ENCODE measurements at places on chromosomes 2 and 18. TPM values are rescaled to one million over a fixed set of nuclear protein-coding genes. Genes with fewer than 3 reads are reported as not detected.

ACOXL gene
- total RNA-seq = 1.4 TPM

ZC3H6 gene
- 14.0 TPM for total RNA-seq

HNRNPLL gene
- 79.8 TPM for total RNA-seq

DNA sequence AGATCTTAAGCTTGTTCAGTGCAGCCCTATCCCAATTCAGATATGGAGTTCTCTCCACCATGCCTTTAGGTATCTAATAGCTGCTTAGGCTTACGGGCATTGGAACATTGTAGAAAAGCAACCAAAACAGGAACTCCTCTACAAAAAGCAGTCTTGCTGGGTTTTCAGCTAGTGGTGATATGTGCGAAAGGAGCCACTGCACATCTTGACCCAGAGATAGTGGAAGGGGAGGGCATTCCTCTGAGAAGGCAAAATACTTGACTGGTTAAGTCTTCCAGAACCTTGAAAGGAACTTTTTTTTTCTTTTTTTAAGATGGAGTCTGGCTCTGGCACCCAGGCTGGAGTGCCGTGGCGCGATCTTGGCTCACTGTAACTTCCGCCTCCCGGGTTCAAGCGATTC is 2.6 kb upstream of the TNFAIP6 start:
- no peak for DNase-seq

DNA sequence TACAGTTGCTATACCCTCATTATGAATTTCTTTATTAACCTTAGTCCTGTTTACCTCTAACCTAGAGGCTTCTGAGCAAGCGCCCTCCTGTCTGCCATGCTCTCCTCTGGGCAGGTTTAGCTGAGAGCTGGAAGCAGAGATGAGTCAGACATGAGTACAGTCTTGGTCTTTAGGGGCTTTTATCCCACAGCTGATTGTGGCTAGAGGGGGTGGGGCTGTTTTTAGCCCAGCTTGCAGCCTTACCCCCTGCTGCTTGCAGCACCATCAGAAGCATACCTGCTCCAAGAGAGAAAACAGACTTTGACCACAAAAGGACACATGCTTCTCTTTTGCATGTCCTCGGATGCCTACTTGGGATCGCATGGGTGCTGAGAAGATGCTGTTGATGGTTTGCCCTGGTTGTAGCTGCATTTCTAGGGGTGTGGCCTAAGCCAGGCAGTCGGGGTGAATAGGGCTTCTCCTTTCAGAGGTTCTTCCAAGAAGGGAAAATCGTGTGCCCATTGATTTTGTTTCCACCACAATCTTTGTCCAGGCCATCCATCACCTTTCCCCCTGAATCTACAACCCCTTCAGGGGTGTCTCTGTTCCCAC is 115.0 kb upstream of the LGALSL start:
- no peak for DNase-seq

DNA sequence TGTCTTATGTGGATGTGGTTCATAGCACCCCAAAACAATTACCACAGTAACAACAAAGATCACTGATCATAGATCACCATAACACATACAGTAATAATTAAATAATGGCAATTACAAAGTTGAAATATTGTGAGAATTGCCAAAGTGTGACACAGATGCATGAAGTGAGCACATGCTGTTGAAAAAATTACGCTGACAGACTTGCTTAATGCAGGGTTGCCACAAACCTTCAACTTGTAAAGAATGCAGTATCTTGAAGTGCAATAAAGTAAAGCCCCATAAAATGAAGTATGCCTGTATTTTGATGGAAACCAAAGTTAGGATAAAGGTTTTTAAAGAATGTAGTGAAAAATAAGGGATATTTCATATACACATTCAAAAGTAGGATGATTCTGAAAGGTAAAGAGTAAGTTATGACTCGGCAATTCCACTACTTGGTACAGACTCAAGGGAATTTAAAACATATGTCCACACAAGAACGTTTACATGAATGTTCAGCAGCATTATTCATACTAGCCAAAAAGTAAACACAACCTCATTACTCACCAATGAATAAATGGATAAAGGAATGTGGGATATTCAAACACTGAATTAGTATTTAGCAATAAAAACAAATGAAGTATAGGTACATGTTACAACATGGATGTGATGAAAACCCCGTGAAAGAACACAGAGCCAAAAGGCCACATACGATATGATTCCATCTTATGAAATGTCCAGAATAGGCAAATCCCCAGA is 61.6 kb downstream of the SCN9A start:
- DNase-seq = no peak

GRCh38 chr2:224442071-224442967 is 40.4 kb upstream of the FAM124B start:
- peak; percentile 40 for DNase-seq

DNA sequence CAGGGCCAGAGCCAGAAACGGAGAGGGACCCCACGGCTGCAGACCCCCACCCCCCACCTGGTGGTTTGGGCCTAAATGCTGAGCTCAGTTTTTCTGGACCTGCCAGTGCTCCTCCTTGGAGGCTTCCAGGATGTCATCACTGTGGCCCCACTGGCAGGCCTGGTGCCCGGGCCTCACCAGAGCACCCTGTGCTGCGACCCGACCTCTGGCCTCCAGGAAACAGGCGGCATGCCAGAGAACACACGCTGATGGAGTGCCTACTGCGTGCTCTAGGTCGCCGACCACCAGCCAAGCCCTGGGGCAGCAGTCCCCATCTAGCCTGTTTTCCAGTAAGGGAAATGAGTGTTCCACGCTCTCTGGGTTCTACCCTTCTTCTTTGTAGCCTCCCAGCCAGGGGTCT is 33.8 kb downstream of the HS6ST1 start:
- peak; percentile 7 for DNase-seq
